ENCODE measurements at places on chromosomes 1 and 21. TPM values are rescaled to one million over a fixed set of nuclear protein-coding genes. Genes with fewer than 3 reads are reported as not detected.

Gene PADI6
- not detected for total RNA-seq

Gene C4BPA
- total RNA-seq = not detected

Gene RNU1-2
- total RNA-seq = 1,003 TPM

Gene OR2L3
- total RNA-seq = not detected

Gene TFAP2E
- 1.2 TPM for total RNA-seq

Gene OR6K3
- total RNA-seq = not detected

Gene CHI3L2
- 2.6 TPM for total RNA-seq

Gene S100A12
- not detected for total RNA-seq

Gene RPTN
- total RNA-seq = not detected

Gene SHISAL2A
- 13.1 TPM for total RNA-seq

Gene CFAP57
- total RNA-seq = 0.42 TPM

Gene FCRL2
- not detected for total RNA-seq

Gene TMCO2
- total RNA-seq = not detected

Gene NTNG1
- 0.42 TPM for total RNA-seq

Gene SYT14
- total RNA-seq = not detected

Gene HSF2BP
- 0.63 TPM for total RNA-seq

Gene IL20
- not detected for total RNA-seq

Gene GJA9
- total RNA-seq = not detected

Gene FAM163A
- not detected for total RNA-seq

Gene FAAH
- total RNA-seq = 4.8 TPM

Gene HFM1
- total RNA-seq = not detected

Gene SPRR4
- not detected for total RNA-seq

Gene GNG4
- 6.8 TPM for total RNA-seq

Gene PTAFR
- 0.32 TPM for total RNA-seq

Gene C1orf53
- total RNA-seq = 1.7 TPM

Gene ATP6V1G3
- total RNA-seq = not detected

Gene LDLRAD2
- not detected for total RNA-seq

Gene TESK2
- 2.9 TPM for total RNA-seq

Gene AIM2
- total RNA-seq = 64.9 TPM

Gene MATN1
- total RNA-seq = 1.0 TPM

Gene AGT
- not detected for total RNA-seq
